ENCODE measurements at places on chromosomes 5 and 9.
A peak's percentile ranks its signal among the peaks of the same experiment; 100 is the strongest.

GRCh38 chr5:10994091-10994986 lies 233.3 kb upstream of the DAP start:
- DNase-seq, result no peak

DNA sequence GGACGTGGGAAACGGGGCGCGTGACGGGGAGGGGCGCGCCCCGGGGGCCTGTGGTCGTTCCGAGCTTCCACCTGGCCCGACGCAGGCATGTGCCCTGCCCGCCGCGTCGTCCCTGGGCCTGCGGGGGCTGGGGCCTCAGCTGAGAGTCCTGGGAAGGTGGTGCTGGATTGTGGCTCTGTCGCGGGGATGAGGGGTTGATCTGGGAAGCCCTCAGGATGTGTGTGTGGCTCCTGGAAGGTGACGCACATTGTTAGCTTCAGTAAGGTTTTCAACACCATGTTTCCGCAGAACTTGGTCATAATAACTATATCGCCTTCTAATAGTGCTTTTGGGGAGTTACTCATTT lies 589.1 kb downstream of the MTRR start:
- peak; percentile 25 for DNase-seq

DNA sequence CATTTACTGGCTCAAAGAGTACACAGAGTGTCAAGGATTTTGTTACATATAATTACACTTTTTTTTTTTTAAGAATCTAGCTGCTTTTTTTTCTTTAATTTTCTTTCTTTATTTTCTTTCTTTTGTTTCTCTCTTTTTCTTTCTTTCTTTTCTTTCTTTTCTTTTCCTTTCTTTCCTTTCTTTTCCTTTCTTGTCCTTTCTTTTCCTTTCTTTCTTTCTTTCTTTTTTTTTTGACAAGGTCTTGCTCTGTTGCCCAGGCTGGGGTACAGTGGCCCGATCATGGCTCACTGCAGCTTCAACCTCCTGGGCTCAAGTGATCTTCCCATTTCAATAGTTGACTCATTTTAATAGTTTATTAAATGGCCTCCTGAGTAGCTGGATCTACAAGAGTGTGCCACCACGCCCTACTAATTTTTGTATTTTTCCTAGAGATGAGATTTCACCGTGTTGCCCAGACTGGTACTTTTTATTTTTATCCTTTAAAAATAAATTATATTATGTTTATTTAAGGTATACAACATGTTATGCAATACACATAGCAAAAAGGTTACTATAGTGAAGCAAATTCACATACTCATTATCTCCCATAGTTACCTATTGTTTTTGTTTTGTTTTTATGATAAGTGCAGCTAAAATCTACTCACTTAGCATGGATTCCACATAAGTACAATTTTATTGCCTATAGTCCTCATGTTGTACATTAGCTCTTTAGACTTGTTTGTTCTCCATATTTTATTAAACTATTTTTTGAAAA lies 381.5 kb upstream of the KLF4 start:
- no peak for DNase-seq

- no peak for DNase-seq
These were observed 19.9 kb downstream of the ABLIM3 start for GRCh38 chr5:149161026-149161687.

DNA sequence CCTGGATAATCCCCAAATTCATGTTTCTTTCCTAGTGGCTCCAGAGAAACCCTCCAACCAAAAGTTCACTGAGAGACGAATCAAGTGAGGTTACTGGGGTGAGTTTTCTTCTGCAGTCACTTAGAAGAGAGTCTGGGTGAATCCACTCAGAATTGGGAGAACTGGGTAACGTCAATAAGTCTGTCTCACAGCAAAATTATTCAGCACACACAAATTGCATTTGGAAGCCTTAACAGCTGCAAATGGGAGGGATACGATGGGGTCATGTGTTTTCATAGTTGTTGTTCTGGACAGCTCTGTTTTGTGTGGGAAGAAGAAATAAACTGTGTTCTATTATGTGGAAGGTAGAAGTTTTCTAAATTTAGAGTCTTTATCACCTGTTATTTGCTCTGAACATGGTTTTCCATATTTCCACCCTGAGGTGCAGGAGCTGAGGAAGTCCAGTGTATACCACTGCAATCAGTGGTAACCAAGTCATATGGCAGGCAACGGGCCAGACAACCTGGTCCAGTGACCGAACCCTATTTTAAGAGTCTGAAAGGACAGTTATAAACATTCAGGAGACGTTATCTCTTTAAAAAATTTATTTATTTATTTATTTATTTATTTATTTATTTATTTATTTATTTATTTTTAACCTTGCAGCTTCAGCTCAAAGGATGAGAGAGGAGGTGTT lies 21.9 kb downstream of the MARCHF3 start:
- no peak for DNase-seq

GRCh38 chr5:100270023-100270771 lies 265.0 kb upstream of the FAM174A start:
- DNase-seq, result peak; percentile 93

DNA sequence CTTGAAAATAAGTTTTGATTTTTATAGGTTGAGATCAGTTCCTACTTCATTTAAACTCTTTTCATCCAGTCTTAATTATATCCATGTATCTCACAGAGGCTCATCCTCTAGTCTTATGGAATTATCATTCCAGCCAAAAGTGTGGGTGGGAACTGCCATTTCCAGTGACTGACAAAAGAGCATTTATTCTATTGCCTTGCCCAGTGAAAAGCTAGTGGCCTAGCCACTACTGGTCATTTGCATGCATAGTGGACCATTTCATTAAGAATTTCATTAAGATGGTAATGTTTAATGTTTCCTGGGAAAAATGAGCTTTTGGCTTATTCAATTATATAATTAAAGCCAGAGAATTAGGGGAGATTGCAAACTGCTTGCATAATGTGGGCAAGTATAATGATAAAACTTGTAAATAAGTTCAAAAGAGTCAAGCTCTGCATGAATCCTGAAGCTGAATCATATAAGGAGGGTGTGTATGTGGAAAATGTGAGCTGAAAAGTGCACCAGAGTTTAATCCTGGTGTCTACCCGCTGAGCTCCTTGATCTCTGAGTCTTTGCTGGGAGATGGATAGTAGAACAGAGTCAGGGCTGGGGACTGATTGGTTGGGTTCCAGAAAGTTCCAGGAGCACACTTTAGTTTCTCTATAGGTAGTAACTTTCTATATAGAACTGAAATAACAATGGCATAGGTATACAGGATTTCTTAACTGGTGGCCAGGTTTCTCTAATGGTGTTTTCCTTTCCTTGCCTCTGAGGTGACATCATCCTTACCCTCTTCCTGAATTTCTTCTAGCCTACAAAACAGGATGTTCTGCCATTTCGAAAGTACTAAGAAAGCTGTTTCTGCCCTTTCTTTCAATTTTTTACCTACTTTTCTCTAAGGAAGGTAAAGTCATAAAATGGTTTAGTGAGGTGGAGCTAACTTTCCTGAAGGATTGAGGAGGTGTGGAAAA lies 78.5 kb downstream of the KIF4B start:
- DNase-seq, result no peak

DNA sequence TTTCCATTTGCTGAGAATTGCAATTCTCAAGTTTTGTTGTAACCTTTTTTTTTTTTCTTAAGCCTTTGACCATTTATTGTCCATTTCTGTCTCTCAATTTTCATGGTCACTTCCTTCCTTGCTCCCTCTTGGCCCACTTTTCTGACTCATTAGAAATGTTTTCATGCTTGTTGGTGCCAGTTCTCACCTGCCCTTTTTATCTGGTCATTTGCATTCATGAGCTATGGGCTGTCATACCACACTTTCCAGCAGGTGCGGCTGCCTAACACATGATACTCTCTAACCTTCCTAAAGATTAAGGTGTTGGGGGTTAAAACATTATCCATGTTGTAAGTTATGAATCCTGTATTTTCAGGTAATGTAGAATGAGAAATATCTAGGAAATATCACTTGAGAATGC lies 150.5 kb upstream of the TLX3 start:
- no peak for DNase-seq

DNA sequence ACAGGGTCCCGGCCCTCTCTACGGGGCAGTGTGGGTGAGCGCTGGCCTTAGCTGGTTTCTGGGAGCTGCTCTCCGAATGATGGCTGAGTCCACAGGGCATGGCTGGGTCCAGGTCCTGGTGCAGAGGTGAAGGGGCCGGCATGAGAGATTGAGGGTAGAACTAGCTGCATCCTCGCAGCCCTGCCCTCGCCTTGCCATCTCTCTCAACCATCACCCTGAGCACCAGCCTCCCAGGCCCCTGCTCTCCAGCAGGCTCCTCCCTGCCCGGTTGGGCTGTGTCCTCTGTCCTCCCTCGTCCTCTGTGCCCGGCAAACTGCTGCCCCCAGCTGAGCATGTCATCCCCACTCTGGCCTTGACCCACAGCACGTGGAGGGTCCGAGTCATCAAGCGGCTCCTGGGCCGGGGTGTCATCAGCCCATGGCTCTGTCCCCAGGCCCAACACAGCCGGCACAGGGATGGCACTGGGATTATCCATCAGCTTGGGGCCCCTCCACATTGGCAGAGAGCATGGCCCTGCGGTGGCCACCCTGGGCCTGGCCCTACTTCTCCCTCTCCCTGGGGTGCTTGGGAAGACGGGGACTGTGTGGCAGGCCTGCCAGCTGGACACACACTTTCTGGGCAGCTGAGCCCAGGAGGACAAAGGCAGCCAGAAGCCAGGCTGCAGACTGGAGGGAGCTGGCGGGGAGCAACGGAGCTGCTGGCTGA lies 8.4 kb downstream of the FLT4 start:
- no peak for DNase-seq

GRCh38 chr9:123548741-123549545 lies 192.9 kb downstream of the CRB2 start:
- no peak for DNase-seq

DNA sequence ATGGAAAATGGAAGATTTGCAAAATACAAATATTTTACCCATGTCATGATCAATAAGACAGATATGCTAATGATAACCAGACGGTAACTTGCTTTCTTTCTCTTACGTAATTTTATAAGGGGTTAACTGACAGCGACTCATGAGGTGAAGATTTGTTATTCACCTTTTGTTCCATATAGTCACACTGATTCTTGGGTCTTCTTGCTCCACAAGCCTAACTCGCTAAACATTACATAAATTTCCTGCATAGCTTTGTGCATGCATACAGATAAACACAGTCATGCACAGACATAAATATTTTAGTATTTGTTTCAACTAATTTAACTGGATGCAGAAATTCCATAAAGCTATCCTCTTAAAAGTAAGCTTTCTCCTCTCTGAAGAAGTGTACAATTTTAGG lies 225.9 kb downstream of the VPS13A start:
- DNase-seq, result no peak

- DNase-seq, result no peak
These were observed 28.2 kb downstream of the ABCA1 start for GRCh38 chr9:104899759-104900247.

- DNase-seq, result no peak
These were observed 46.5 kb upstream of the FRRS1L start for GRCh38 chr9:109213285-109214121.

- no peak for DNase-seq
These were observed 30.1 kb upstream of the ZBED3 start for GRCh38 chr5:77117161-77117560.

- DNase-seq, result peak; percentile 85
These were observed 138.1 kb downstream of the C9orf50 start for GRCh38 chr9:129482521-129483414.

DNA sequence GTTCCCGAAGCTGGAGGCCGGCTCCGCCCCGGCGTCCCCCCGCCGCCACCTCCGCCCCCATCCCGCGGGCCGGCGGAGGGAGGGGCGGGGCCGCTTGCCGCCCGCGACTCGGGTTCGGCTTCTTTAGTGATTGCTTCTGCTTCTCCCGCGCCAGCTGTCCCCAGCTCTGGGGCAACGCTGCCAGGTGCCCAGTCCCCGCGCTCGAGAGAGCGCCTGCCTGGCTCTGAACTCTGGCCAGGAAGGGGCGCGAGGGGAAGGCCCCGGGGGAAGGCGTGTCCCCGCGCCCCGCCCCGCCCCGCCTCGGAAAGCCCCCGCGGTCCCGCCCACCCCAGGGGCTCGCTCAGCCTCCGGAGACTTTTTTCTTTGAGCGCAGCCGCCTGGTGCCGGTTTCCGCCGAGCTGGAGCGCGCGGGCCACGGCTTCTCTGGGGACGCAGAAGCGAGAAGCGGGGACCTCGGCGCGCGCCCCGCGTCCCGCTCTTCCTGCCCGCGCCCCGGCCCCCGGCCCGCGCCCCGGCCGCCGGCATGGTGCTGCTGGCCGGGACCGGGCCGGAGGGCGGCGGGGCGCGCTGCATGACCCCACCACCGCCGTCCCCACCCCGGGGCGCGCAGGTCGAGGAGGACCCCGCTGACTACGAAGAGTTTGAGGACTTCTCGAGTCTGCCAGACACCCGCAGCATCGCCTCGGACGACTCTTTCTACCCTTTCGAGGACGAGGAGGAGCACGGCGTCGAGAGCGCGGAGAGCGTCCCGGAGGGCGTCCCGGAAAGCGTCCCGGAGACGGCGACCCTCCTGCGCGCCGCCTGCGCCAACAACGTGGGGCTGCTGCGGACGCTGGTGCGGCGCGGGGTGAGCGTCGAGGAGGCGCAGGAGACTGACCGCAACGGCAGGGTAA lies at the start of gene ANKRD33B:
Gene ANKRD33B, plus strand, starts transcription at position 126 of the 893 bp plus-strand sequence. Its CDS starts 398 bp downstream, at position 524.
- peak; percentile 86 for DNase-seq

GRCh38 chr9:74663439-74663838 lies 166.3 kb downstream of the RORB start:
- peak; percentile 44 for DNase-seq

GRCh38 chr5:61270510-61271165 lies 61.4 kb upstream of the ZSWIM6 start:
- DNase-seq, result no peak

- no peak for DNase-seq
These were observed 364.1 kb downstream of the BRINP1 start for GRCh38 chr9:119005162-119005561.

- no peak for DNase-seq
These were observed 139.7 kb upstream of the MAN2A1 start for GRCh38 chr5:109550077-109550476.

DNA sequence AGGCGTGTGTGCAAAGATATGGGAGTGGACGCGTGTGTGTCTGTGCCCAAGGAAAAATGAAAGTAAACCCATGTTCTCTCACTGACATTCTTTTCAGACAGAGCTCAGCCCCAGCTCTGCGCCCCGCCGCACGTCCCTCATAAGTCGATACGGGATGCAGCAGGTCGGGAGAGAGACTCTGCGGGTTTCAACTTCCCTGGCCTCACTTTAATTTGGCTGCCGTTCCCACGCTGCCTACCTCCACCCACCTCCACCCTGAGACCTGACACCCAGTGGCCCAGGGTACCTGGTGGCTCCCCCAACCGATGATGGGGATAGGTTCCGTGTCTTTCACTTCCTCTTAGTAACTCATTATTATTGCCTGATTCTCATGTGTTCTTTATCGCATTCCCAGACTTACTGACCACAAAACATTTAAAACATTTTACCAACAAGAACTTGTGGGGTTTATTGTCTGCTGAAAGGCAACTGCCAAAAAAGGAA lies 19.4 kb downstream of the LHX2 start:
- no peak for DNase-seq

- no peak for DNase-seq
These were observed 2.2 kb upstream of the TGFBI start for GRCh38 chr5:136026636-136027035.

GRCh38 chr9:18703901-18704379 lies 230.0 kb downstream of the ADAMTSL1 start:
- no peak for DNase-seq

Data from Caki2 (cell line).